ENCODE measurements at places on chromosomes 12 and 14.

DNA sequence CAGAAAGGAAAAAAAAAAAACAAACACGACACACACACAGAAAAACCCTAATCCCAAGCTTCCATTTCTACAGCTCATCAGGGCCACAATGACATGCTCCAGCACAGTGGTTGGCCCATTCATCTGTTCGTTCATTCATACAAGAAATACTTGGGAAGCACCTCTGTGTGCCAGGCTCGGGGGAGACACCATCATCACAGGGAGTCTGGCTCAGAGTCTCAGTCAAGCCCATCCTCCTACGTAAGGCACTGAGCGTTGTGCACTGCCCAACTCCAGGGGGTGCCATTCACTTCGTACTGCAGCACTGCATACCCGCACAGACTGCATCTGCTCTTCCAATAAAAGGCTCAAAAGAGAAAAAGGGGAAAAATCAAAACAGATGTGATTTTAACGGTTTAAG, 15.3 kb downstream of the VPS37B start:
- no peak for DNase-seq

DNA sequence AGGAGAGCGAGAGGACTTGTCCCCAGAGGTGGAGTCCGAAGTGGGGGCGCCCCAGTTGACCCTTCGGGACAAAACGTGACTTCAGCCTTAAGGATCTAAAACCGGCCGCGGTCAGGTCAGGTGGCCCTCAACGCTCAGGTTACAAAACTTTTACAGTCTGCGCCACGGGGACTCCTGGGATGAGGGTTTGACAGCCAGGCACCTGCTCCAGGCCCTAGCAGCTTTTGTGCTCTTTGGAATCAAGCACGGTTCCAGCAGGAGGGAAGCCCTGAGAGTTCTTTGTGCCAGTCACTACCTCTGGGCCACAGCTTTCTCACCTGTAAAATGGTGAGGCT, 337 bp downstream of the ZC2HC1C start:
- DNase-seq, result no peak

DNA sequence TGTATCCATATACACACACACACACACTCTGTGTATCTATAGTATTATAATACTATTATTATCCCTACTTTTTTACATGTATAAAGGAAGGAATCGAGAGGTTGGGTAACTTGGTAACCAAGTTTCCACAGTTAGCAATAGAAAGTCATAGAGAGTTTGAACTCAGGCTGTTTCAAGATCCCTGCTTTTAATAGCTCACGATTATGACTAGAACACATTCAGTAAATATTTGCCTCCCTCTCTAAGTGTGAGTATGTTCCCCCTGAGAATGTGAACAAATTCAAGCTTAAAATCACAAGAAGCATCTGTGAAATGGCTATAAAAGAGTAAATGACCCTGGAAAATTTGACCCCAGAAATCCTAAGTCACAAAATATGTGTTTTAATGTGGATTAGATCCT, 11.0 kb upstream of the REP15 start:
- DNase-seq, result no peak

DNA sequence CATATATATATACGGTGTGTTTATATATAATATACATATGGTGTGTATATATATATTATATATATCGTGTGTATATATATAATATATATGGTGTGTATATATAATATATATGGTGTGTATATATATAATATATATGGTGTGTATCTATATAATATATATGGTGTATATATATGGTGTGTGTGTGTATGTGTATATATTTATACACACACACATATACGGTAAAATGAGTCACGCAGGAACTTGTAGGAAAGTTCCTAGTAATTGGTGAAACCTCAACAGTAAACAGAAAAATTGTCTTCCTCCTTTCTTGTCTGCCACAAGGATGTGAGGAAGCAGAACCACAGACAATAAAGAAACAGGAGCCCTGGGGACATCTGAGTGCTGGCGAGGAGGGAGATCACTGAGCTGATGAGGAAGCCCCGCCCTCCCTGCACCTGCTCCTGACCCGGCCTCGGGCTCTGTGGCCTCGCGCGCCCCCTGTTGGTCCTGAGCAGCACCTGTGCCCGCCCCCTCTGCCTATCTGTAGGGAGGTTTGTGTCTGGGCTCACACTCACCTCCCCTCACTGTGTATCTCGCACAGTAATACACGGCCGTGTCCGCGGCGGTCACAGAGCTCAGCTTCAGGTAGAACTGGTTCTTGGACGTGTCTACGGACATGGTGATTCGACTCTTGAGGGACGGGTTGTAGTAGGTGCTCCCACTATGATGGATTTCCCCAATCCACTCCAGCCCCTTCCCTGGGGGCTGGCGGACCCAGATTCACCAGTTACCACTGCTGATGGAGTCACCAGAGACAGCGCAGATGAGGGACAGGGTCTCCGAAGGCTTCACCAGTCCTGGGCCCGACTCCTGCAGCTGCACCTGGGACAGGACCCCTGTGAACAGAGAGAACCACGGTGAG, 1079.4 kb downstream of the TMEM121 start:
- peak; percentile 79 for DNase-seq

DNA sequence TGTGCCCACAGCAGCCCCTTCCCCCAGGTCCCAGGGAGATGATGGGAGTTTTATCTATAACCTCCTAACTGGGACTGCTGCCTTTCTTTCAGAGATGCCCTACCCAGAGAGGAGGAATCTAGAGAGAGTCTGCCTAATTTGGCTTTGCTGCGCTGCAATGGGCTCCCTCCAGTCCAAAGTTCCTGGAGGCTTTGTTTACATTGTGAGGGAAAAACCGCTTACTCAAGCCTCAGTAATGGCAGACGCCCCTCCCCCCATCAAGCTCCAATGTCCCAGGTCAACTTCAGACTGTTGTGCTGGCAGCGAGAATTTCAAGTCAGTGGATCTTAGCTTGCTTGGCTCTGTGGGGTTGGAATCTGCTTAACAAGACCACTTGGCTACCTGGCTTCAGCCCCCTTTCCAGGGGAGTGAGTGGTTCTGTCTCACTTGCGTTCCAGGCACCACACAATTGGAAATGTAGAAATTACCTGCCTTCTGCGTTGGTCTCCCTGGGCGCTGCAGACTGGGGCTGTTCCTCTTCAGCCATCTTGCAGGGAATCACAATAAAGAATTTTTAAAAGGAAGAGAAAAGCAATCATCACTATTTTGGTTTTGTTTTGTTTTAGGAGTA, 262.5 kb downstream of the FOXG1 start:
- DNase-seq, result no peak

DNA sequence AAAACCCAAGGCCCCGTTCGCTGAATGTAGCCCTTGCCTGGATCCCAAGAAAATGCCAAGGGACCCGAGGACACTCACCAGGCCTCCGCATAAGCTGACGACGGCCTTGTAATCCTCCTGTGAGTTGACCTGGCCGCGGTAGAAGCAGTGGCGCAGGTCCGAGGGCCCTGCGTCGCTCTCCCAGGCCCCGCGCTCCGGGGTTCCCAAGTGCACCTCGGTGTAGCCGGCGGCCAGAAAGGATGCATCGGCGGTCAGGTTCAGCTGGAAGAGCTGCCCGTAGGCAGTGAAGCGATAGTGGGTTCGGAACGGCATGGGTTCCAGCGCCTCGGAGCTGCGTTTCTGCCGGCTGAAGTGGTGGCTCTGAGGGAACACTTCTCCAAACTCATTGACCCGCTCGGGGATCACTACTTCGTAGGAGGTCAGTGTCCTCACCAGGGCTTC, 1.2 kb downstream of the ADAMTS20 start:
- no peak for DNase-seq

GRCh38 chr12:45560689-45561088, 168.8 kb upstream of the ARID2 start:
- no peak for DNase-seq

DNA sequence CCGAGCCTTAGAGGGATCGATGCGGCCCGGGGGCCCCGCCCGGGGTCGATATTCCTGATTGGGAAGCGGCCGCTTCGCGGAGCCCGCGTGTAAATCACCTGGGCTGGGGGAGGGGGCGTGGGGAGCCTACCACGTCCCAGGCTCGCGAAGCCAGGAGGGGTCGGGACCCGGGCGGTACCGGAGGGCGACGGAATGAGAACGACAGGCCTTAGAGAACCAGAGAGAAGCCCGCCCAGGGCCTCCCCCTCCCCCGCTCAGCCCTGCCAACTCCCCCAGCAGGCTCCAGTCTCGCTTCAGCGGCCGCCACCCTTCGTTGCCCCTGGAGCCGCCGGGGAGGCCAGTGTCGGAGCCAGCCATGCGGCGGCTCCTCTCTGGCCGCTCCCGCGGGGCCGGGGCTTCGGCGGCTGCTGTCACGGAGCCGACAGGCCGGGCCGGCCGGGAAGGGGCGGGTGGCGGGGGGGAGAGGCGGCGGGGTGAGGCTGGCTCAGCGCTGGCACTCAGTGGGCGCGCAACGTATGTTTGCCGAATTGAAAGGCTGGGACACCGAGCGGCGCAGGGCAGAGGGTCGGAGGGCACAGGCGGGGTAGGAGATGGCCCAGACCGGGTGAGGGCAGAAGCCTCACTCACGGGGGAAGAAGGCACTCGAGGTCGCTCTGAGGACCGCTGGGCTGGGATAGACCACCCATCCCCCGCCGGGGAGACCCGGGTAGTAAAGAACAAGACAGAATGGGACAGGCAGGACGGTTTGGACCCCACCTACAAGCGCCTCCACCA, 1.4 kb upstream of the DNAJC22 start:
- DNase-seq, result peak; percentile 75

DNA sequence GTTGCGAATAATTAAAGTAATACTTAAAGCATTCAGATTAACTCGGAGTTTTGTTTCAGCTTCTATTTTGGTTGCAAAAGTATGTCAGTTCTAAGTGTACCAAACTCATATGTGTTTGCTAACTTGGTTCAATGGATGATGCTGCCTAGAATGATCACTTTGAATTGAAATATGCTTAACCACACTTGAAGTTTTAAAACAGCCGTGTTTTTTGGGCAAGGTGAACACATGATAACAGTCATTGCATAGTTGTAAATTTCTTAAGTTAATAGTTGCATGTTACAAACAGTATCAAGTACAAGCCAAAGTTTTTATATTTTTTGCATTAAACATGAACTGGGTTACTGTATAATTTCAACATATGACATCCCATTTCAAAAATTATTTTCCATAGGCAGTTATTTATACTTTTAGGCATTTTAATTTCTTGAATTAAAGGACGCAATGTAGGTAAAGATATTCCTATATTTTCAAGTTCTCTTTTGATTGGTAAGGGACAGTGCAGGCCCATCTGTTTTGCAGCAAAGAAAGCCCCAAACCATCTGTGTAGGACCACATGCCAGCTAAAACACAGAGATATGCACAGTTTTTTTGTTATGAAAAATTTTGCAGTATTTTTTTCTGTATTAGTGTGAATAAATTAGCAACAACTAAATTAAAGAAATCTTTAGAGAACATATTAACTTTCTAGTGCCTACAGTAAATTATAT, 575.5 kb downstream of the PRKD1 start:
- DNase-seq, result no peak

GRCh38 chr12:69150083-69150795, 89.1 kb upstream of the CPSF6 start:
- DNase-seq, result no peak

- DNase-seq, result peak; percentile 17
These were observed 102.8 kb downstream of the TGFB3 start for GRCh38 chr14:75879031-75879430.

DNA sequence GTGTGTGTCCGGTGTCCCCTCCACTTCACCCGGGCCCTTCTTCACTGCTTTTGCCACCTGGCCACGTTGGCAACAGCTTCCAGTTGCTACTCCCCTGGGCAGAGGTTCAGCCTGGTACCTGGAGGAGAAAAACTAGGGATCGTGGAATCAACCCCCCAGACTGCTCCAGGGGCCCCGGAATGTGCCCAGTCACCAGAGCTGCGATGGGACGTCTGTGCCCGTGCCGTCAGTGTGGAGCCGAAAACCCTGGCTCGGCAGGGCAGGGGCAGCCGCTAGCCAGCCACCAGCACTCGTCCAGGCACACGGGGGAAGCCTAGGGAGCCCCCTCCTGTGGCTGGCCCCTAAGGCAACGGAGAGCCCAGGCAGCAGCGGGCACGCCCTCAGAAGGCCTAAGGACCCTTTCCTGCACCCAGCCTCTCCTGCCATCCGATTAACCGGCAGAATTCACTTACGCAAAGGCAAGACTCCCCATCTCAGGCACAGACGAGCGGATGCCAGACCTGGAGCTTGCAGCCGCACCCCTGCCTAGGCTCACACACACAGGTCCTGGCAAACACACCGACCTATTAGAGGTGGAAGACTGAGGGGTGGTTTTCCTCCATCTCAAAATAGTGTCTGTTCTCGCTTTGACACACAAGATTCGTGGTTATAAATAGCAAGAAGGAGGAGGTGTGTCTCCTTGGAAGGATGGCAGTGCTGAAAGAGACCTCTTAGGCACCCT, 62.6 kb downstream of the FBXL14 start:
- peak; percentile 64 for DNase-seq

DNA sequence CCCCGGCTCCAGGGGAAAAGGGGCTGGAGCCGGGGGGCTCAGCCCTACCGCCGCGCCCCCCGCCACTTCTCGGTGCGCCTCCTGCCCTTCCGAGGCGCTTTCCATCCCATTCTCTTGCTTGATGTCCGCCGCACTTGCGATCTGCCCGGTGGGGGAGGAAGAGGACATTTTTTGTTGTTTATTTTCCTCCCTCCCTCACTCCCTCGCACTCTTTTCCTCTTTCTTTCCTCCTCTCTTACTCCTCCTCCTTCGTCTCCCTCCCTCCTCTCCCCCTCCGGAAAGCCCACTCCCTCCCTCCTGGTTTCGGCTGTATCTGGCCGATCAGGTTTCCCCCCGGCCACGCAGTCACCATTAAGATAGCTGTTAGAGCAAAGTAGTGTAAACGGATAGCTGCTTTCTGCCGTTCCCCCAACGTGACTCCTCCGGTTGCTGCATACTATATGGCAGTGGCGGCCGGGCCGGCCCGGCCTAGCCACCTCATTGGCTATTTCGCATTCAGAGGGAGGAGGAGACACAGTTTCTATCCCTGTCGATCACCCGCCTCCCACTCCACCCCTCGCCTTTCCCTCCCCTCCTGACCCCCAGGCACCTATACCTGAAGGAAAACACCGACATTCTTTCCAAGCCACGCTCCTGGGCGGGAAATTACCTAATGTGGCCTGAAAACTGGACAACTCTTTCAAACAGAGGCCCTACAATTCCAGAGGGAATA, at the start of gene SIX4:
TSS of gene SIX4 (minus strand) at position 445 of the 712 bp plus-strand sequence. CDS start at position 168, 277 bp downstream.
- peak; percentile 76 for DNase-seq

GRCh38 chr14:83255015-83255726, 1721.5 kb upstream of the SEL1L start:
- no peak for DNase-seq

DNA sequence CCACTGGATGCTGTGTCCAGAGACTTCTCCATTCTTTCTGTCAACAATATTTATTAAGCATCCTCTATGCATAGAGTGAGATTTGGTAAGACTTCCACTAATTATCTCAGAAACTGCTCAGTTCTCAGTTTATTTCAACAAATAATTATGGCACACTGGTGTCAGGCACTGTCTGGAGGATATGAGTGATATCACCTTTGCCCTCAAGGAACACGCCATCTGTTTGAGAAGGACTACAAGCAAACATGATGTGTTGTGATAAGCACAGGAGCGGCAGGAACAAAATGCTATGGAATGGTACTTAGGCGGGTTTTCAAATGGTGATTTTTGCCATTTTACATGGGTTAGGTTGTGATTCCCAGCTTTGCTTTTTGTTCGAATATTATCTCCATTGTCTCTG, 229.2 kb downstream of the DPF3 start:
- no peak for DNase-seq
